ENCODE measurements at places on chromosomes 11 and 22.
A peak's percentile ranks its signal among the peaks of the same experiment; 100 is the strongest.

GRCh38 chr11:70829134-70829885 is 423.1 kb downstream of the SHANK2 start:
- DNase-seq: no peak

- no peak for DNase-seq
These were observed 20.6 kb downstream of the APOBEC3H start for GRCh38 chr22:39117585-39118191.

DNA sequence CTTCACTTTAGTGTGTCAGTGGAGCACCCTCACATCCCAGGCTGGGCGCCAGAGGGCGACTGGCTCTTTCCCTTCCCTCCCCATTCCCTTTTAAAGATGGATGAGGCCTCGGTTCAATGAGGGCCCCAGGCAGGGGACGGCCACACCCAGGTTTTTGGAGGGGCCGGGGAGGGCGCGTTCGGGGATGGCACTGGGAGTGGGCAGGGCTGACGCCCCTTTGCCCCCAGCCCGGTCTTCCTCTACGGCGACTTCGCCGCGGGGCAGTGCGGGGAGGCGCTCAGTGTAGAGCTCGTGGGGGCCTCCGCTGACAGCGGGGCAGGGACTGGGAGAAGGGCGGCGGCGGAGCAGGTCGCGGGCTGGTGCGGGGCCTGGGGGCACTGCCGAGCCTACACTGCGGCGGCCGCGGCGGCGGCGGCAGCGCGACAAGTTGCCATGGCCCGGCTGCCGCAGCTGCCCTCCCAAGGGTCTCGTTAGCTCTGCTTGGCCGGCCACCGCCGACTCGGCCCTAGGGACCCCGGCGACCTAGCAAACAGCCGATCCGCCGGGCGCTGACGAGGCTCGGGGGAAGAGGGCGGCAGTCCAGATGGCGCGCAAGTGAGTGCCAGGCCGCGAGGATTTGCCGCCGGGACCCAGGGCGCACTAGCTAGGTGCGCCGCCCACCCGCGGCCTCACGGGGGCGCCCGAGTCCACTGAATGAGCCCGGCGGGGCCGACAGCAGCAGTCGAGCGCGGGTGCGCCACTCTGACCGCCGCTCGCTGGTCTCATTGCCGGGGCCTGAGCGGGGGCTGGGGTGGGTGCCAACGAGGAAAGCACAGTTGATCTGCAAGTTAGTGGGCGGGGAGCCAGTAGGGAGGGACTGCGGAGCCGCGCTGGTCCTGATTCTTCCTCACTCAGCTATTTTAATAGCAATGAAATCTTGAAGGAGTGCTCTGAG is 92.7 kb downstream of the RRM1 start:
- DNase-seq: peak; percentile 17

DNA sequence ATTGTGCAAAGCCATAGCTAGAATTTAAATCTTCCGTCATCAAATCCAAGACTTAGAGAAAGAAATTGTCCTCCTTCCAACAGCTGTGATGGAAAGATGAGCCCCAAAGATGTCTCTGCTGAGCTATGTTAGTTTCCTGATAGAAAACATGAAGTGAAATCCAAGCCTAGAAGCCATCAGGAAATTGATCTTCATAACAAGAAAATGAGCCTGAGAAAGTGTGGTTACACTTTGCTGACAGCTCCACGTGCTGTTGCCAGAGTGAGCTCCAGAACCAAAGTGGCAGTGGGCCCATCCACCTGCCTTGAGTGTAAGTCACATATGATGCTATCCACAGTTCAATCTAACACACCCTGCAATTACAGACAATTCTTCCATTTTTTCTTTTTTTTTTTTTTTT is 58.0 kb upstream of the UBASH3B start:
- no peak for DNase-seq

DNA sequence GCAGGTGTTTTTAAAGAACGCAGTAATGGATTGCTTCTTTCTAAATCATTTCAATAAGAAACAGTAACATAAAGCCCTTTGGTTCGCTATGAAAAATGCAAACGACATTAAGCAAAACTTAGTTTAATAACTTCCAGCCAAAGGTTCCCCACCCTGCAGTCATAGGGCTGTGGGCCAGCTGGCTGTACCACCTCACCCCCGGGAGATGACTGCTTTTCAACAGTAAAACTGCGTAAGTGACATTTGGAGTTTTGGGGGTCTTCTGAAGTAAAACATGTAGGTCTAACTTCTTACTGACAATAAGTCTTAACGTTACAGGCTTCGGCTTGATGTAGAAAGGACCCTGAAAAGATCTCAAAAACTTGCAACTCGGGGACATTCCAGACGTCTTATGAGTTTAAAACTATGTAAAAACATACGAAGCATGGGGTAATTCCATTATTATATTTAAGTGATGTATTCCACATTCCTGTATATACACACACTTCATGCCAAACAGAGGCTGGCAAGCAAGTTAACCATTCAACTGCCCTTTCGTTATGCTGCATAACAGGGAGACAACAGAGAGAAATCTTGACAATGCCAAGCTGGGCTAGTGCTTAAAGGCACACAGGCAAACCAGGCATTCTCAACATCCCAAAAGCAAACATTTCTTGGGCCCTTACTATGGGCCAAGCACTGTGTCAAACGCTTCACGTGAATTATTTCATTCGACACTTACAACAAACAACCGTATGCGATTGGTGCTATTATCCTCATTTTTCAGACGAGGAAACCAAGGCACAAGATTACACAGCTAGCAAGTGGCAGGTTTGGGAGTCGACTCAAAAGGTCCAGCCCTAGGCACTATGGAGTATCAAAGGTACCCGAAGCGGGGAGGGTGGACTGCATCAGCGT is 1.2 kb downstream of the MRTFA start:
- DNase-seq: no peak

GRCh38 chr11:44171518-44171917 is 76.0 kb downstream of the EXT2 start:
- DNase-seq: peak; percentile 42

- DNase-seq: no peak
These were observed 8.2 kb downstream of the PDE2A start for GRCh38 chr11:72665911-72666472.

- no peak for DNase-seq
These were observed 11.6 kb downstream of the DEPDC7 start for GRCh38 chr11:33027233-33027632.

DNA sequence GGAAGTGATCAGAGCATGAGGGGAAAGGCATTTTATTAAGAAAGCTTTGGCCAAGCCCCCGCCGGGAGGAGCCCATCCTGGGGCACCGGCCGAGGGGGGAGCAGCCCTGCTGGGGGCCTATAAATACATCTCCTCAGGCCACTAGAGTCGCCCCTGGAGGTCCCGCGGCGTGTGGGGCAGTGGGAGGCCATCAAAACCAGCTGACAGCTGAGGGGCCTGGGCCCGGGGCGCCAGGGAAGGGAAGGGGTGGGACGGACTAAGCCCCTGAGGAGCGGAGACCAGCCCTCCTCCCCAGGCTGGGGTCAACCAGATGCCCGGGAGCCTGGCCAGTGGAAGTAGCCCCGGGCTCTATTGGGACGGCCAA is 13.1 kb downstream of the SCARF2 start:
- no peak for DNase-seq

GRCh38 chr11:133983660-133984316 is 27.0 kb upstream of the IGSF9B start:
- DNase-seq: no peak

DNA sequence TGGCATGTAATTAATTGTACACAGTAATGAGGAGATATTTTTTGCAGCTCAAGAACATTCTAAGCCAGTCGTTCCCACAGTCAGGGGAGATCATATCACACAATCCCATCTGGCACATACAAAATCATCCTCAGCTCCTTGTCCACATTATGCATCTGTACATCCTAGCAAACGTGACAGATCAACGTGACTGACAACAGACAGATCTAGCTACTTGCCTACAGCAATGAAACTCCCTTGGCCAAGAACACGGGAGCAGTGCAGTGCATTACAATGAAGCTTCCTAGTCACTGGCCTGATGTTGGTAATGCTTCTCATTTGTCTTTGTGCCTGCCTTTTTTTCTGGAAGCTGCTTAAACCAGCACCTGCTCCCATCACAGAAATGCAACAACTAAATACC is 24.5 kb upstream of the GUCY1A2 start:
- DNase-seq: no peak

DNA sequence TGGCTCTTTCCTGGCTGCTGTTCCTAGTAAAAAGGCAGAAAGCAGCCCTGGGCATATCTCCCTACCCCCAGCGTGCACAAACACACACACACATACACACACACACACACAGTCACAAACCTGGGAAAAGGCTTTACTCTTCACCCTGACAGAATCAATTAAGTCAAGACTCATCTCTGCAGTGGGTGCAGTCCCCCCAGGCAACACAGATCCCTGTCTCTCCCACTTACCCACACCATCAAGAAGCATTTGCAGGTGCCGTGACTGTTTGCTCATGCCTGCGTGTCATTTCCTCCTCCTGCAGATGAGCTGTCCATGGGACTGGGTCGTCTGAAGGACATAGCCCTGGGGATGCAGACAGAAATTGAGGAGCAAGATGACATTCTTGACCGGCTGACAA is 28.6 kb downstream of the SNAP29 start:
- DNase-seq: no peak

DNA sequence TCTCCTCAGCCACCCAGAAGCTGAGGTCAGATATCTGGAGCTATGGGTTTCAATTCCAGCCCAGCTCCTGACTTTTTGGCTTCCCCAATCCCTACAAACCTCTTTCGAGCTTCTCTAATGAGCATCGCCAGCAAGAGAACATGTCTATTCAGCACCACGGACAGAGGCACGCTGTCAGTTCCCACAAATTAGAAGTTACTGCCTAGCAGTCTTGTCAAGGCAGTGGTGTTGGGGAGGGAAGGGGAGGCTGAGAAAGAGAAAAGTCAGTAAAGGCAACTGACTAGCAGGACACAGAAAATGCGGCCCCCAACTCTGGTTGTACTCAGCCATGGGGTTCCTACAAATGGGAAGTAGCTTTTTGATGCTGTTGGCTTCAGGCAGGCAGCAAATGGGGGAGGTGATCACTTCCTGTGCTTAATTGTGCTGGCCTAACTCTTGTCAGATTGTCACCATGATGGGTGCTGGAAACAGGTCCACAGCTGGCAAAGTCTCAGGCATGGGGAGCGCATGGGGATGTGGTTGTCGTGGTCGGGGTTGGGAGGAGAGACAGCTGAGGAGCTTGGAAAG is 205.9 kb downstream of the ST3GAL4 start:
- peak; percentile 15 for DNase-seq

DNA sequence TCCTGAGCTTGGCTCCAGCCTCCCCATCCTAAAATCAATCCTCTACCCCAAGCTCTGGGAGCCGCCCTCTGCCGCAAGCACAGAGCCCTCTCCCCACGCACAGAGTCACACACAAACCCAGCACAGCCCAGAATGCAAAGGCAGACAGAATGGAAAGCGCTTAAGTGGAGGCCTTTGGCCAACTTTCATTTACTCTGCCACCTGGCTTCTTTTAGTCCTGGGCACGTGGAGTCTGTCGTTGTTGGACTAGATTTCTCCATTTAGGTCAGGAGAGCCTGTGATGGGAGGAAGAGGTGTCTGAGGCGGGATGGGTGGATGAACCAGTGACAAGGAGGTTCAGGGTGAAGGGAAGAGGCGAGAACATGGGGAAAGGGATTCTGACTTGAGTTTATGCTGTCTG is 191.7 kb downstream of the DSCAML1 start:
- no peak for DNase-seq

DNA sequence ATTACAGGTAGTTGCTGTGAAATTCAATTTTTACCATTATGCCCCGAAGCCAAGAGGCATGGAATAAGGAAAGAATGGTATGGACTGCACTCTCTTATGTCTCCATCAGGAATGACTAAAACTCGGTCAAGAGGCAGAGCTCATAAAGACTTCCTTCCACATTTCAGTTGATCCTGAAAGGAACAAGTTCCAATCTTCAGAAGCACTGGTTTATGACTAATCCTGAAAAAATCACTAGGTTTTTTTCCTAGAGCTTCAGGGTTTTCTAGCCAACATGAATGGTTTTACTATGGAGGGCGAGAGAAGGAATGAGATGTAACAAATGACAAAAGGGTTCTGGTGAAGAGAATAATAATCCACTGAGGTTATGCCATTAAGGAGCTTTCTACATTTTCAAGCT is 832.2 kb downstream of the NTM start:
- peak; percentile 22 for DNase-seq

- DNase-seq: no peak
These were observed 539 bp upstream of the SLC36A4 start for GRCh38 chr11:93198215-93198845.

DNA sequence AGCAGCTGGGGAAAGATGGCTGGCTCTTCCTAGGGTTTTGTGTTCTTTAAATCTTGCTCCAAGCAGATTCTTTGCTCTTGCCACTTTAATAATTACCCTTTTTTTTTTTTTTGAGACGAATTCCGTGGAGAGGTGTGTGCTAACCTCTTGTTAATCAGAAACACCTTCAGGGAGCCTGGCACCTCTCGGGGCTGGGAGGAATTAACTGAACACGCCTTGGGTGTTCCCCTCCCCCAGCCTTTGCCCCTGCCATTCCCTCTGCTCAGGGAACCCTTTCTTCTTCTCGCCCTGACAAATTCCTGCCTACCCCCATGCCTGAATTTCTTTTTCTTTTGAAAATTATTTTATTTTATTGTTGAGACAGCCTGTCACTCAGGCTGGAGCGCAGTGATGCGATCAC is 17.5 kb downstream of the TMPRSS6 start:
- DNase-seq: no peak

DNA sequence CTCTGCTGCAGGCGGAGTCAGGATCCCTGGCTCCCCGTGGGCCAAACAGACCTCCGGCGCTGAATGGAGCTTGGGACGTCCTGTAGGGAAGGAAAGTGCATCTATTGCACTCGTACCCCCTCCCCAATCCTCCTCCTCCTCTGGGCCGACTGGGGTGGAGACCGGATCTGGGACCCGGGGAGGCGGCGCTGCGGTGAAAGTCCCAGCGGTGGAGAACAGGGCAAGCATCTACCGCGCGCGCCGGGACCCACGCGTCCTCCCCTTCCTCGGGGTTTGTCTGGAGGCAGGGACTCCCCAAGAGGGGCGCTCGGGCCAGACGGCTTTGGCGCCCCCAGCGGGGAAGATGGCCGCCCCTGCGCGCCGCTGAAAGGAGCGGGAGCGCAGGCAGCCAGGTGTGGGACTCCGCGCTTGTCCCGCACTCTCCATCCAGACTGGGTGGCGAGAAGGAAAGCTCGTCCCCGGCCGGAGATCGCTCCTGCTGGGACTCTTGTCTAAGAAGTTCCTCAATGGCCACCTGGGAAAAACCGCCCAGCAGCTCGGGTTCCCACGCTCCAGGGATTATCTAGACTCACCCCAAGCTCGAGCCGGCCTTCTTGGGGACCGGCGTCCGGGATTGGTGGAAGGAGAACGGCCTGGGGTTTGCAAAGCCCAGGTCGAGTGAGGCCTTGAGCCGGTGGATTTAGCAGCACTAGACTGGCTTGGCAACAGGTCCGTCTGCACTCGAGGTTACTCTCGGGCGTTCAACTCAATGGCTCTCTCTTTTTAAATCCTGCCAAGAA is 718 bp downstream of the FADS2 start:
- DNase-seq: no peak

GRCh38 chr22:19998232-19998951 is 18.2 kb downstream of the ARVCF start:
- no peak for DNase-seq

- no peak for DNase-seq
These were observed 216.8 kb downstream of the SWAP70 start for GRCh38 chr11:9880657-9881056.

- no peak for DNase-seq
These were observed 4.7 kb upstream of the JAM3 start for GRCh38 chr11:134063991-134064747.

GRCh38 chr11:87203907-87204602 is 166.3 kb downstream of the TMEM135 start:
- no peak for DNase-seq

All from non-pigmented ciliary epithelial cell (primary cell).